ENCODE measurements at places on chromosomes 4 and X.
A peak's percentile ranks its signal among the peaks of the same experiment; 100 is the strongest.

- peak; percentile 87 for DNase-seq
Observed at GRCh38 chr4:106690487-106690886, 321.9 kb upstream of the GIMD1 start.

- DNase-seq: no peak
Observed at GRCh38 chrX:135275973-135276372, 24.1 kb downstream of the ETDA start.

DNA sequence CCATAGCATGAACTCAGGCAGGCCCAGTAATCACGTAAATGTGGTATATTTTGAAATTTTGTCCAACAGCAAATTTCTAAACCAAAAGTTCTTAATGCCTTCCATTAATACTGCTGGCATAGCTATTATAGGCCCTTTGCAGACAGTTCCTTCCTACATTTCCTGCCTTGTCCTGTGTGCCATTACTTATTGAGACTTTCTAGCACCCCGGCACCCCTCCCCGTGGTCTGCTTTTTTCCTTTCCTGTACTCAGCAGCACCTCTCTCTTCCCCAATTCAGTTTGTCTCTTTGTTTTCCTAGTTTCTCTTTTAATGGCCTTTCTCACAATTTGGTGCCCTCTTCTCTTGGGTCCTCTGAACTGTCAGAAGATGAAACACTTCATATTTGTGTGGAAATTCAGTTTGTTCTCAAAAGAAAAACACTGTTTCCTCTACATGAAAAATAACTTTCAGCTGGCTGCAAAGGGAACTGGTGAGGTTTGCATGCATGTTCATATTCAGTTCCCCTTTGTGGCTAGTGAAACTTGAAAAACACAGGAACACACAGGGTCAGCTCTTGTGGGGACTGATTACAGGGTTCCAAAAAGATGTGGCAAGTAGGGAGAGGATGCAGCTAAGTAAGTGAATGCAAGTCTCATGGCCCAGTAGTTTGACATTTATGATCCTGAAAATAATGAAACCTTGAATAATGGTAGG, 17.1 kb downstream of the GPR34 start:
- DNase-seq: no peak

DNA sequence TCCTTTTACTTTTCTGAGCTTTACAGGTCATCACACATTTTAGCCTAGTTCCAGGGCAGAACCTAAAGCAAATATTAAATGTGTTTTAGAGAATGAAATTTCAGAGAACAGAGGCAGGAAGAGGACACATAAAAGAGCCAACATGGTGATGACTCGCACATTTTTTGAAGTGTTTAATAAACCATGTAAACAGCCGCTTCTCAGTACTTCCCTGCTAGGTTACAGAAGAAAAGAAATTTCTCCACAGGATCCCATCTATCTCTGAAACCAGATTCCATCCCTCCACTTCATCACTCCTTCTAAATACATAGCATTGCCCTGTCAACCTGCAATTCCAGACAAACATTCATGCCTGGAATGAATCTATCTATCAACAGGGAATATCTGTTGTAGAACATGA, 949.5 kb upstream of the PCDH7 start:
- DNase-seq: no peak

- peak; percentile 65 for DNase-seq
Observed at GRCh38 chrX:7346021-7346420, 198.1 kb upstream of the PUDP start.

GRCh38 chr4:37779896-37780295, 46.6 kb upstream of the PGM2 start:
- no peak for DNase-seq

DNA sequence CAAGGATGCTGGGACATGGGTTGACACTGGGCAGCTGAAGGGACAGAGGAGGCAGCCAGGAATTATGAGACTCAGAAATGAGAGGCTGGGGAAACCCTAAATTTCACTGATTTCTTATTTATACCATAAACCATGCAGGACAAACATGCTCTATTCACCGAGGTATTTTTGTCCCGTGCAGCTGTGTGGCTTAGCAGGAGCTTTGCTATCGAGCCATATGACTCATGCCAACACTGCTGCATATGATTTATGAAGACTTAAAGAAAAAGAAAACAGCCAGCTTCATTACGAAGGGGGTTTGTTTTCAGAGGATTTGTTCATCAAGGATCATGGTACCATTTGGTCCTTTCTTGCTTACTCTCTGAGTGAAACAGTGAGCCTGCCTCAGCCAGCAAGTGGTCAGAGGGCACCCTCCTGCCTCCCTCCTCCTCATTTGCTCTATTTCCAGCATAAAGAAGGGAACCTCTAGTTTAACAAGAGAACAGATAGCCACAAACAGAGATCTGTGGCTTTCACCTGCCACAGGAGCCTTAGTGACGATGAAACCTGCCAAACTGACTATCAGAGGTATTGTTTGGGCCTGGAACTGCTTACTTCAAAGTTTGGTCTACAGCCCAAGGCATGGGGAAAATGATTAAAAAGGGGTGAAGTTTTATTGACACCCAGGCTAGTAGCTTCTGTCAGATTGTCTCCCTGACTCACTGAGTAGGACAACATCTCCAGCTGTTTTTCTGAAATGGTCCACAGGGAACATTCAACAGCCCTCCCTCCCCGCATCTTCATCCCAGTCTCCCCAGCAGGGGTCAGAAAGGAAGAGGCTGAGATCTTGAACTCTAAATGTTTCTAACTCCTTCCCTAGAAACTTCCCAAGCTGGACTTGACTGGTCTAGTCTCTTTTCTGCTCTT, 80.1 kb upstream of the MAML3 start:
- DNase-seq: peak; percentile 72

GRCh38 chr4:107252571-107252970, 216.5 kb upstream of the DKK2 start:
- no peak for DNase-seq

GRCh38 chr4:100504086-100504874, 13.5 kb downstream of the EMCN start:
- DNase-seq: peak; percentile 47

- no peak for DNase-seq
Observed at GRCh38 chrX:46072791-46073190, 472.4 kb downstream of the ZNF674 start.

GRCh38 chr4:142292231-142292630, 553.9 kb downstream of the INPP4B start:
- no peak for DNase-seq

GRCh38 chrX:68822641-68823410, 6.0 kb upstream of the EFNB1 start:
- DNase-seq: peak; percentile 68

GRCh38 chr4:180518906-180519305, 1724.3 kb upstream of the TENM3 start:
- DNase-seq: no peak

- no peak for DNase-seq
Observed at GRCh38 chr4:144208074-144208473, 67.6 kb upstream of the GYPA start.

DNA sequence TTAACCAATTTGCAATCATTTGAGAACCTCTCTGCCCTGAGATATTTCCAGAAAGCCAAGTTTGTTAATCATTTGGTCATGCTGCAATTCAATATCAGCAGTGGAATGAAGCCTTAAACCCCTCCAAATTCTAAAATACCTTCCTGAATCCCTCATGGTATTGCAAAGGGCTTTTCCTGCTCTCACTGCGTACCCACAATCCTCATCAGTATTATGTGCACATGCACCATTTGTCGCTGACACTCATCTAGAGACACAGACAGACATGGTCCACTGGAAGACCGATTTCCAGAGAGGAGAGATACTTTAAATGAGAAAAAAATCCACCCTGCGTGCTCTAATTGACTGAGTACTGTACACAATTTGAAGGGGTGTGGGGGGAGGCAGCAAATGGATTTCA, 104.4 kb downstream of the GPC3 start:
- no peak for DNase-seq

DNA sequence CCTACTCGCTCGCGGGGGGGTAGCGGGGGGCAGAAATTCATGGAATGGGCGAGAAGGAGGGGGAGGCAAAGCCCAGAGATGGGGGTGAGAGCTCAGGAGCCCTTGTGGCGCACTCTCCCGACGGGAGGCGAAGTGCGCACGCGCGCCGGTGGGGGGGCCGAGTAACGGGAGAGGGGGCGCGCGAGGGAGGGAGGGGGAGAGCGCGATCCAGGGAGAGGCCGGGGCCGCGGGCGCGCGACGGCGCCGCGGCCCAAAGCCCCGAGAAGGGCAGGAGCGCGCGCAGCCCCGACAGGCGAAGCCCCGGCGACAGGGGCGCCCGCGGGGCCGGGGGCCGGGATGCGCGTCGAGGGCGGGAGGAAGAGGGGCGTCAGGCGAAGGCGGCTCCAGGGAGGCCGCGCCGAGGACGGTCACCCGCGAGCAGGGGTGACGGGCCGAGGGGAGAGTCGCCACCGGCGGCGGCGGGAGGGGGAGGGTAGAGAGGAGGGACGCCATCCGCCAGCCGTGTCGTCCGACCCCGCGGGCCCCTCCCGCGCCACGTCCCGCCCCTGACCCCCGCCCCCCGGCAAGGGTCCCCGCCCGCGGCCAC, 421 bp downstream of the MECP2 start:
- DNase-seq: peak; percentile 67

DNA sequence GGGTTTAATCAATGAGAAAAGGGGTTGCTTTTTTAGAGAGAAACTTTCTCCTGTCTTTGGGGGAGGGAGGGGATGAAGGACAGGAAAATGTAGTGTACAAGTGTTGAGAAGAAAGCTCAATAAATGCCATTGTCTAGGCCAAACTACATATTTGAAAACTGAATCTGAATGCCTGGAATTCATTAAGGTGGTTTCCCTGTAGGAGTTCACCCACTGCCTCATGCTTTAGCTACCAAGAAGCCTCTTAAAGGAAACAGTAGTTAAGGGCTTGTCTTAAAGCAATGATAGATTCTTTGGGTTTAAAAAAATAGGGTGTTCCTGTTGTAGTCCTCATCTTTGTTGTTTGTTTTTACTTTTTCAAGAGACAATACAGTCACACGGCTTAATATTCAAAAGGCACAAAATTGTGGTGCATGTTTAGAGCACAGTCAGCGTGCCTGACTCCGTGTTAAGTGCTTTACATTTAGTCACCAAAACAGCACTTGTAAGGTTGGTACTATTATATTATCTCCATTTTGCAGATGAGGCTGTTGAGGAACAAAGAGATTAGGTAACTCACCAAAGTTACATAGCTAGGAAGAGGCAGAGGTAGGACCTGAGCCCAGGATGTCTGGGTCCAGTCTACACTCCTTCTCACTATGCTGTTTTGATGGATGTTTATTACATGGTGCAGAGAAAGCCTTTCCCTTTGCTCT, 46.0 kb downstream of the FNIP2 start:
- DNase-seq: peak; percentile 89

DNA sequence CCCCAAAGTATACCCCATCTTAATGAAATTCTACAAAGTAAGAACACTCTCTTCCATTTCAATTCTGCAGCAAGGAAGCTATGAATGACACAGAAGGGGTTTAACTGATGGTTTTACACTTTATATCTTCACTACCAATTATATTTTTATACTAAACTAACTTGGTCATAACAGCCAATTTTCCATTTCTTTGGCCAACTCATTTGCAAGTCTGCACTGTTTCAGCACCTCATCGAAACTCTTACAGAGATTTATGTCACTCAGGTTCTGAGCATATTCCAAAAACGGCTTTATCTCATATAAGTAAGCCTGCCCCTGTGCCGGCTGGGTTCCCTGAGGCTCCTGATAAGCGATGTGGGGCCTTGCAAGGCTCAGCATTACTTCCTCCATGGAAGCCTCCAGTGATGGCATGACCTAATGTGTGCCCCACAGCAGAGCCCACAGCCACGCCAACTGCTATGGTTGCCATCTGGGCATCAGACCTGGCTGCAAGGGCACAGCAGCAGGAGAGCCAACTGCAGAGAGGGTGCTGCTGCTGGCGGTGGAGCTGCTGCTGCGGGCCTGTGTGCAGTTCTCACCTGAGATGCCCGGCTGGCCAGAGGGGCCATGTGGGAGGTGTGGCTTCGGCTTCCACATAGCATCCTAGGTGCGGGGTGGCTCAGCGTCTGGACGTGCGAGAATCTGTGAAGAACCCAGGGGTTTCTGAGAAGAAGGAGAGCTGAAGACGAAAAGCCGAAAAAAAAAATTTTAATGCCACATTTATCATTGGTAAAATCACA, 13.4 kb upstream of the IBSP start:
- no peak for DNase-seq

GRCh38 chr4:70979445-70980008, 13.9 kb upstream of the DCK start:
- no peak for DNase-seq

GRCh38 chr4:26992657-26993361, 132.2 kb downstream of the STIM2 start:
- DNase-seq: no peak

DNA sequence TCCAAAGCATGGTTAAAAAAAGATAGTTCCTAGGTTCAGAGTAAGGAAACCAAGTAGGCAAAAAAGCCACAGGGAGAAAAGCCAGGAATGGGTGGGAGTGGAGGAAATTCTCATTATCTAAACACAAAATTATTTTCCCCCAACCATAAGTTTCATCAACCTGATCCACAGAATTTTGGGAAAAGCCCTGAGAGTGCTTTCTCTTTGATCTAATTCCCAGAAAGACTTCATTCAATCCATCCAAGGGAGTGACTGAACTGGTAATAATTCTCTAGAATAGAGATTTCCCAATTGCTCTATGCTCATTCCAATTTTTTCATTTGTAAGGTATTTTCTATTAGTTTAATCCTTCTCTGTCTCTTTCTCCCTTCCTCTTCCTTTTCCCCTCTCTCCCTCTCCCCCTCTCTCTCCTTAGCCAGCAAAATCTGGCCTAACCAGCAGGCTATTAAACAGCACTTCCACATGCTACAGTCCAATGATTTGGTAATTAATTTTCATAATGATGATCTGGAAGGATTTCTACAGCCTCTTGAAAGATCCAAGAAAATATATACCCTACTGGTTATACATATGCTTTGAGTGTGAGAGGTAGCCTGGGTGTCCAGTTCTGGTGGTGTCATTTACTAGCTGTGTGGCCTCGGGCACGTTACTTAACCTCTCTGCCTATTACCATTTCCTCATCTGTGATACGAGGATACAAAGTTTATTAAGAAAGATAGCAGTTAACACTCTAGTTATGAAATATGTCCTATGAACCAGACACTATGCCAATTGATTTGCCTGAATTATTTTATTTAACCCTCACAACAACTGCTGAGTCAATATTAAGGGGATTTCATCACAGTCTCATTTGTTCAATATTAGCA, 251.5 kb upstream of the RASGEF1B start:
- DNase-seq: no peak

GRCh38 chr4:80492761-80493160, 157.2 kb downstream of the CFAP299 start:
- no peak for DNase-seq

- peak; percentile 75 for DNase-seq
Observed at GRCh38 chr4:2462218-2462991, 6.5 kb upstream of the RNF4 start.

DNA sequence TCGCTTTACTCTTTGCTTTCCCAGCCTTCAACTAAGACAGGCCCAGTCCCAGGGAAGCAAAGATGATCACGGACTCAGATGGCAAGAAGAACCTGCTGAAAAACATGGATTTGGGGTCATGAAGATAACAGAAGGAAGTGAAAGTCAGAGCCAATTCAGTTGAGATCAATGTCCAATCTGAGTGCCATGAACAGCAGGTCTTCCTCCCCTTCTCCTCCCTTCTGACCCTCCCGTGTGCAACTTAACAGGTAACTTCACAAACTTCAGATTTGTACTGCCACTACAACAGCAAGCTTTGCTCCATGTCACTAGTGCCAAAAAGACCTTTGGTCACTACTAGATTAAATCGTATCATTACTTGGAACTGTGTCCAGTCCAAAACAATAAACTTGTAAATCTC, 15.5 kb upstream of the SGMS2 start:
- DNase-seq: no peak
